ENCODE measurements at places on chromosomes 5 and 9. TPM values are rescaled to one million over a fixed set of nuclear protein-coding genes. Genes with fewer than 3 reads are reported as not detected.

The SPARC gene
- polyA plus RNA-seq = 57.1 TPM

The FAM221B gene
- polyA plus RNA-seq = not detected

The CORO2A gene
- 0.23 TPM for polyA plus RNA-seq

The PCDHGA7 gene
- polyA plus RNA-seq = 0.92 TPM

The NPR3 gene
- polyA plus RNA-seq = 0.77 TPM

The SHISAL2B gene
- polyA plus RNA-seq = 14.3 TPM

The GABRG2 gene
- polyA plus RNA-seq = 1.5 TPM

The OR2K2 gene
- polyA plus RNA-seq = not detected

The PDCD1LG2 gene
- polyA plus RNA-seq = 0.09 TPM

The PCDHGA5 gene
- polyA plus RNA-seq = 0.40 TPM

The HIGD2A gene
- polyA plus RNA-seq = 109 TPM

The SLC45A2 gene
- 0.26 TPM for polyA plus RNA-seq

The CDH18 gene
- 0.35 TPM for polyA plus RNA-seq

The SLC25A2 gene
- not detected for polyA plus RNA-seq

The HTR1A gene
- polyA plus RNA-seq = not detected

The DAPK1 gene
- 31.8 TPM for polyA plus RNA-seq

The FANCG gene
- polyA plus RNA-seq = 26.3 TPM

The NOP16 gene
- polyA plus RNA-seq = 18.4 TPM

The KCNMB1 gene
- polyA plus RNA-seq = 0.61 TPM

The HEXB gene
- polyA plus RNA-seq = 82.8 TPM

The FBP2 gene
- 0.49 TPM for polyA plus RNA-seq

The SLC46A2 gene
- not detected for polyA plus RNA-seq

The OR1J2 gene
- polyA plus RNA-seq = not detected

The ZFP37 gene
- 1.6 TPM for polyA plus RNA-seq

The ORM2 gene
- 0.12 TPM for polyA plus RNA-seq

The HAVCR2 gene
- polyA plus RNA-seq = 0.72 TPM

The ENTREP1 gene
- 5.2 TPM for polyA plus RNA-seq

The NAIP gene
- 2.7 TPM for polyA plus RNA-seq

The FPGS gene
- 85.3 TPM for polyA plus RNA-seq

The AGPAT2 gene
- polyA plus RNA-seq = 94.2 TPM

The MAP1B gene
- 5.5 TPM for polyA plus RNA-seq

The NTRK2 gene
- polyA plus RNA-seq = 6.6 TPM

The GLRA1 gene
- 0.08 TPM for polyA plus RNA-seq

The TMC1 gene
- not detected for polyA plus RNA-seq

The NTNG2 gene
- 1.5 TPM for polyA plus RNA-seq

The TSSK1B gene
- not detected for polyA plus RNA-seq

The EPB41L4B gene
- 37.0 TPM for polyA plus RNA-seq

The TTC16 gene
- polyA plus RNA-seq = 0.02 TPM

The ST8SIA4 gene
- 0.34 TPM for polyA plus RNA-seq

The ABLIM3 gene
- polyA plus RNA-seq = 2.7 TPM

The TLE4 gene
- 2.8 TPM for polyA plus RNA-seq

The PFDN1 gene
- 43.9 TPM for polyA plus RNA-seq

The ATP6V1G1 gene
- 124 TPM for polyA plus RNA-seq

The CLIC3 gene
- 1.1 TPM for polyA plus RNA-seq
